ENCODE measurements at places on chromosomes 16 and 17.

GRCh38 chr16:30728899-30729672, 19.1 kb upstream of the PHKG2 start:
- DNase-seq: no peak

GRCh38 chr17:77865112-77865611, 93.3 kb upstream of the TNRC6C start:
- no peak for DNase-seq

GRCh38 chr17:47916489-47917208, 20.6 kb downstream of the SP2 start:
- no peak for DNase-seq

GRCh38 chr16:4032768-4033167, 83.5 kb downstream of the ADCY9 start:
- DNase-seq: peak; percentile 4

GRCh38 chr17:39547713-39548478, 59.8 kb downstream of the NEUROD2 start:
- DNase-seq: peak; percentile 66

DNA sequence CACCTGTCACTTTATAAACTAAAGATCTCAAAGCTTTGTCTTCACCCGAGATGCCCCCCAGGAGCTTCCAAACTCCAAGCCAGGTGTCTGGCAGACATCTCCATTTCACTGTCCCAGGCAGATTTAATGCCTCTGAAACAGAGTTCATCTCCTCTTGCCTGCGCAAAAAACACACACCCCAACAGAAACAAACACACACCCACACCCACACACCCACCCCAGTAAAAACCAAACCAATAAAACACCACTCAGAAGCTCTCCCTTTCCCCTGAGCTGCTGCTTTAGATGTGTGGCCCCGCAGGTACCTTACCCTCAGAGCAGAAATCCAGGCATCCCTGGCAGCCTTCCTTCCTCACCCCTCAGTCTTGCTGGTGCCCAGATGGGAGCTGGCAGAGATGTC, 14.4 kb downstream of the SEC14L1 start:
- no peak for DNase-seq

- DNase-seq: no peak
These were observed 884 bp upstream of the JPT1 start for GRCh38 chr17:75155191-75155601.

DNA sequence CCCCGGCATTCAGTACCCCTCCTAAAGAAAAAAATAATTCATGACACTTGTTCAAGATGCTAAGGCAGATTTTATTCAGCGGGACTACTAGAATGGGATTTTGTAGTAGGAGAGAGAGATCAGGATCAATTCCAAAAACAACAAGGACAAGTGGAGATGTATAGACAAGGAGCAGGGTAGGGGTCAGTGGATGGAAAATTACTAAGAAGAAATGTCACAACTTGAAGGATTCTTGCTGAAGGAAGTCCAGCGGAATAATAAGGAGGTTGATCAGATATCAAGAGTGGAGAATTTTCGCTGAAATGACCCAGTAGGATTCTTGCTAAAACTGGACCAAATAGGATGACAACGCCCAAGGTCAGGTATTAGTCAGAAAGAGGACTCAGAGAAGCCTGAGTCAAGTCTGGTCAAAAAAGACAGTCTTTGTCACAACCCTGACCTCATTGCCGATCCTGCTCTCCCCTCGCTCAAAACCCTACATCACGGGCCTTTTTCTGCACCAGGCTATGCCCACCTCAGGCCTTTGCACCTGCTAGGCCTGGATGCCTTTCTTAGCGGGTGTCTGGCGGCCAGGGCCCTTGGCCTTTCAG, 36.9 kb downstream of the MMD start:
- DNase-seq: no peak

- no peak for DNase-seq
These were observed 5.0 kb downstream of the CARHSP1 start for GRCh38 chr16:8863594-8864424.

DNA sequence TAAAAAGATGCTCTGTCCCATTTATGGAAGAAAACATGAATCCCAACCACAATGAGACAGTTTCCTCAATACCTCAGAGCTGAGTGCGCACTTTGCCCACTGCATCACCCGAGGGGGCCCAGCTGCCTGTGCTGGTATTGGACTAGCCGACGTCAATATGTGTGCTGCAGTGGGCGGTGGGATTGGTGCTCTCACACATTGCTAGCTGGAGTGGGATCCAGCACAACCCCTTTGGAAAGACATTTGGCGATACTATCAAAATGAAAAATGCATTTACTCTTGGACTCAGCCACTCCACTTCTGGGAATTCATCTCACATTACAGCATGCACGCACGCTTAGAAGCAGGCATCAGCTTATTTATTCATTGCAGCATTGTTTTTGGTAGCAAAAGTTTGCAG, 289.2 kb upstream of the FOXF1 start:
- no peak for DNase-seq

DNA sequence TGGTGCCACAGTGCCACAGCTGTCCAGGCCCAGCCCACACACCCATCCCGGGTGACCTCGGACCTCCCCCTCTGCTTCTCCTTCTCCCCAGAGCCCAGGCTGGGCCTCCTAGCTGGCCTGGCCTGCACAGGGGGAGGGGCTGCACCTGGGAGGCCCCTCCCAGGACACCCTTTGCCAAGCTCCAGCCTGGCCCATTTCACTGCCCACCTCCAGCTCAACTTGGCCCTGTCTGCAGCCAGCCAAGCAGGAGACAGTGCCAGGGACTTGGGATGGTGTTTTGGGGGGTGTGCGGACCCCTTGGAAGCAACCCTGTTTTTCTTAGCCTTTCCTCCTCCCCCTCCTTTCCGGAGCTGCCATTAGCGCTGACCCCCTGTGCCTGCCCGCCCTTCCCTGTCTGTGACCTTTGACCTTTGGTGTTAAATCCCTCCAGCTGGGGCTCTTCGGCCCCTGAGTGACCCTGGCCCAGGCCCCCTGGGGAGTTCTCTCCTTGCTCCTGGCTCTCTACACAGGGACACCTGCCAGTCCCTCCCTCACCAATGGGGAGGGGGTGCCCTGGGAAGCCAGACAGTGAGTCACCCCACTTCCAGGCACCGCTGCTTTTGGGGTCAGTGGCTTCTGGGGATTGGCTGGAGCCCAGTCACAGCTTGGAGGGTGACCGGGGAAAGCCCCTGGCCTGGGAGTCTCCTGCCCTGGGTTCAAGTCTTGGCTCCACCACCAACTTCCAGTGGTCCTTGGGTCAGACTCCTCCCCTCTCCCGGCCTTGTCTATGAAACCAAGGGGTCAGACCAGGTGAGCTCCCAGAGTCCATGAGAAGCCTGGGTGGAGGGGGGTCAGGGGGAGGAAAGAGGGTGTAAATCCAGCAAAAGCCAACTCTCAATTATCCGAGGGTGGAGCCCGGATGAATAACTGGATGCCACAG, 1.9 kb downstream of the GLIS2 start:
- DNase-seq: no peak

- DNase-seq: no peak
These were observed 165.1 kb upstream of the CDC42EP4 start for GRCh38 chr17:73476890-73477350.

GRCh38 chr16:17544785-17545184, 74.0 kb upstream of the XYLT1 start:
- no peak for DNase-seq

- DNase-seq: no peak
These were observed 6.2 kb downstream of the TUFM start for GRCh38 chr16:28839899-28840298.

GRCh38 chr17:57375770-57376225, 119.5 kb downstream of the MSI2 start:
- no peak for DNase-seq

DNA sequence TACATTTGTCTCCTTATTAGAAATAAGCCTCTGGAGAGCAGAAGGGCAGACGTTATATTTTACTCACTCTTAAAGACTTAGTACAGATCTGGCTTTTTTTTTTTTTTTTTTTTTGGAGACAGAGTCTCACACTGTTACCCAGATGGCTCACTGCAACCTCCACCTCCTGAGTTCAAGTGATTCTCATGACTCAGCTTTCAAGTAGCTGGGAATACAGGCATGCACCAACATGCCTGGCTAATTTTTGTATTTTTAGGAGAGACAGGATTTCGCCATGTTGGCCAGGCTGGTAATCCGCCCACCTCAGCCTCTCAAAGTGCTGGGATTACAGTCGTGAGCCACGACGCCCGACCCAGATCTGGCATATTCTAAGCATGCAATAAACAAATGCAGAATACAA, 36.4 kb upstream of the TMEM97 start:
- DNase-seq: no peak

DNA sequence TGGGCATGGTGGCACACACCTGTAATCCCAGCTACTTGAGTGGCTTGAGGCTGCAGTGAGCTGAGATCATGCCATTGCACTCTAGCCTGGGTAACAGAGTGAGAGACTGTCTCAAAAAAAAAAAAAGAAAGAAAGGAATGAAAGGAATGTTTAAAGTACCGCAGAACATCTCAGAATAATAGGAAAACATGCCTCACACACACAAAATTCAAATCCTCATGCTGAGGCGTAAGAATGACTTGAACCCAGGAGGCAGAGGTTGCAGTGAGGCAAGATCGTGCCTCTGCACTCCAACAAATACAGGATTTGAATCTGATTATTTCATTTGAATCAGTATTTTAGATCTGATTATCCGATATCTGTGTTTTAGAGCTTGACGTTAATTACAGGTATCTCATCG, 21.3 kb upstream of the GAA start:
- no peak for DNase-seq

GRCh38 chr16:73043828-73044467, 4.0 kb downstream of the ZFHX3 start:
- no peak for DNase-seq

DNA sequence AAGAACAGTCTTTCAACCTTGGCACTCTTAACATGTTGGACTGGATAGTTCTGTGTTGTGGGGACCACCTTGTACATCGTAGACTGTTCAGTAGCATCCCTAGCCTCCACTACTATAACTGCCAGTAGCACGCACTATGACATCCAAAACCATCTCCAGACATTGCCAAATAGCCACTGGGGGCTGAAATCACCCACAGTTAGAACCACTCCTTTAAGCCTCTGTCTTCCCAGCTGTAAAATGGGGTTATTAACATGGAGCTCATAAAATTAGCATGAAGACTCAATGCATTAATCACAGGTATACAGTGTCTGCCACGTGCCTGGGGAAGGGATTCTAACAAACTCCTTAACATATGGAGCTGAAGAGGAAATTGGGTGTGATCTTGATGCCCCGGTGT, 49.7 kb downstream of the LYRM1 start:
- DNase-seq: no peak

- DNase-seq: no peak
These were observed 8.1 kb downstream of the BTBD17 start for GRCh38 chr17:74353446-74354060.

DNA sequence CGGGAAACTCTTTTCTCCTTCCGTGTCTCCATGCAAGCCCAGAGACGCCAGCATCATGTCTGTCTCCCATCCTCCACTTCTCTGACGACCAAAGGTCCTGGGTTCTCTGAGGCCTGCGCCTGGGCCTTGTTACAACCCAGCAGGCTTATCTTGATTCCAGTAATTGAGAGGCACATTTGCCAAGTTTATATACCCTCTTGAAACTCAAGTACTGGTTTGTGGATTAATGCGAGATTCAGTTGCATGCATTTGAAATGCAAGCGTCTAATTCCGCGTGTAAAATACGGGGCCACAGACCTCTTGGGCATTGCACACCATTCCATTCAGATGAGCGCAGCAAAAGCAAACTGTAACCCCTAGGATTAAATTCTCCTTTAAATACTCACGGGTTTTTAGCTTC, 28.7 kb upstream of the CRISPLD2 start:
- DNase-seq: no peak

DNA sequence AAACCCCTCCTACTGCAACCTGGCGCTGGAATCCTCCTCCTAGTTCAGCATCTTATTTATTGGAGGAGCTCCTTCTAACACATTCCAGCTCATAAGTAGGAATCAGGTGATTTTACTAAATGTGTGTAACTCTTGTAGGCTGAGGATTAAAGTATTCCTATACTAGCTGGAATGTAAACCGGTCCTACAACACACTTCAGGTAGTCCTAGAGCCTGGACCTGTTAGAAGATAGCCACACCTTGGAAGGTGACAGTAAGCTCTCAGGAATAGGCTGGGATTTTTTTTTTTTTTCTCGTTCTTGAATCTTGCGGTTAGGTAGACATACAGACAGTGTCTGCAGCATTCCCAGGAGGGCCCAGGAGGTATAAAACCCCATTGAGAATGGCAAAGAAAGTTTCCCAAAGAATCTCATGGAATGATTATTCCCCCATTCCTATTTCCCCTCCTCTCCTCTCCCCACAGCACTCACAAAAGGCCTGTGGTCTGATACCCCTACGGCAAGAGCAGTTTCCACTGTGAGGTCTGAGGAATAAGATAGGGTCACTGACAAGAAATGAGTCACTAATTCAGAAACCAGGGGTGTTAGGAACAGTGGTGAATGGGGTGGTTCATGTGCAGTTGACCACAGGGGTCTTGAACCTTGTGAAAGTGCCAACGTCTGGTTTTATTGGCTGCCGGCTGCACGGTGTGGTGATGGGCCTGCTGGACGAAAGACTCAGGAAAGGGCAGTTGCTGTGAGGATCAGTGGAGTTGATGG, 267.1 kb downstream of the UTP18 start:
- DNase-seq: no peak

GRCh38 chr16:56742030-56742984, 12.4 kb downstream of the NUP93 start:
- no peak for DNase-seq
